ENCODE measurements at places on chromosomes 13 and 19. TPM values are rescaled to one million over a fixed set of nuclear protein-coding genes. Genes with fewer than 3 reads are reported as not detected.

DNA sequence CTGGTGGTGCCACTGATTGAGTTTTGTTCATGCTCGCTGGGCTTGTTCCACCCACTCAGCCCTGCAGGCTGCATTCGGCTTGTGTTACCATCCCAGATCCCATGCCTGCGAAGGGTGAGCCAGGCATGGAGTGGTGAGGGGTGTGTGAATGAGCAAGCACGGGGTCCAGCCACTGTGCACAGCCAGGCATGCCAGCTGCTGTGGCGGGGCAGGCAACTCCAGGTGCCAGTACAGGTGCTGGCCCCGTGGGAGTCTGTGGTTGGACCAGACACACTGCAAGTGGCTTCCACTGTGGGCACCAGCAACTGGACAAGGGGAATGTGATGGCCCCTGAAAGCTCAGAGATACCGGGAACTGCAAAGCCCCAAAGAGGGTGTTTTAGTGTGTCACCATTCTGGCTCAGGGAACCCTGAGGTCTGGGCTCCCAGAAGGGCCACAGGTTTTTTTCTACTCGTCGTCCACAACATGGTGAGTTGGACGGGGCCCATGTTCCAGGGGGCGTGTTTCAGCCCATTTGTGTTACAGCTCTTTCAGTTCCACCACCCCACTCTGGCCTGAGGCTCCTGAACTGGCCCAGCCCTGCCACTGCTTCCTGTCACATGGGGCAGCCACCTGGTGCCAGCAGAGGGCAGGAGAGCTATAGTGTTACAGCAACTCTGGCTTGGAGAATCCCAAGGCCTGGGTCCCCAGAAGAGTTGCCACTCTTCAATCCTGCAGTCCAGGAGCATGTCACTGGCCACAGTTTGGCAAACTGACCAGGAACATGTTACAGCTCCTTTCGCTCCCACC is 217.0 kb upstream of the OBI1 start:
- peak; percentile 67 for DNase-seq

- DNase-seq, result no peak
Measured at GRCh38 chr13:98468929-98469328, 108.0 kb downstream of the STK24 start.

- DNase-seq, result no peak
Measured at GRCh38 chr13:22074403-22074802, 403.5 kb downstream of the FGF9 start.

The PSG1 gene
- polyA plus RNA-seq, result not detected

The IGFL2 gene
- not detected for polyA plus RNA-seq

The CCDC194 gene
- polyA plus RNA-seq, result not detected

The CLEC4G gene
- polyA plus RNA-seq, result 0.70 TPM

The ZNF91 gene
- 17.4 TPM for polyA plus RNA-seq

All from GM23338 (cell line).